ENCODE measurements at places on chromosomes 1 and 21.

DNA sequence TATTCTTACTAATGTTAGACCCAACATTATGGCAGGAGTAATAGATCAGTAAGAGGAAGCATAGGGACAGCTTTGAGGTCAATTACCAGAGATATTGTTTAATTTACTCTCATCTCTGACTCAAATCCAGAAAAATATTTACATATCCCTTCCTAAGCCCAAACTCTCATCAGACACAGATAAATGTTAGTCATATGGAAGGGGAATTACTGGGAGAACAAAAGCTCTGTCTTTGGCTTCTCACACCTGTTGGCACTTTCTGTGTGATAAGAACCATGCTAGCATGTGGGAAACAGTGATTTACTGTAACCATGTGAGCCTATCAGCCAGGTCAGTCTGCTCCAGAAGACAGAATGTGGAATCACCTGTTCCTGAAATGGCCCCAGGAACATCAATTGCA, 72.4 kb downstream of the DUSP10 start:
- no peak for DNase-seq

- DNase-seq: no peak
Observed at GRCh38 chr1:229768232-229768631, 142.2 kb downstream of the URB2 start.

DNA sequence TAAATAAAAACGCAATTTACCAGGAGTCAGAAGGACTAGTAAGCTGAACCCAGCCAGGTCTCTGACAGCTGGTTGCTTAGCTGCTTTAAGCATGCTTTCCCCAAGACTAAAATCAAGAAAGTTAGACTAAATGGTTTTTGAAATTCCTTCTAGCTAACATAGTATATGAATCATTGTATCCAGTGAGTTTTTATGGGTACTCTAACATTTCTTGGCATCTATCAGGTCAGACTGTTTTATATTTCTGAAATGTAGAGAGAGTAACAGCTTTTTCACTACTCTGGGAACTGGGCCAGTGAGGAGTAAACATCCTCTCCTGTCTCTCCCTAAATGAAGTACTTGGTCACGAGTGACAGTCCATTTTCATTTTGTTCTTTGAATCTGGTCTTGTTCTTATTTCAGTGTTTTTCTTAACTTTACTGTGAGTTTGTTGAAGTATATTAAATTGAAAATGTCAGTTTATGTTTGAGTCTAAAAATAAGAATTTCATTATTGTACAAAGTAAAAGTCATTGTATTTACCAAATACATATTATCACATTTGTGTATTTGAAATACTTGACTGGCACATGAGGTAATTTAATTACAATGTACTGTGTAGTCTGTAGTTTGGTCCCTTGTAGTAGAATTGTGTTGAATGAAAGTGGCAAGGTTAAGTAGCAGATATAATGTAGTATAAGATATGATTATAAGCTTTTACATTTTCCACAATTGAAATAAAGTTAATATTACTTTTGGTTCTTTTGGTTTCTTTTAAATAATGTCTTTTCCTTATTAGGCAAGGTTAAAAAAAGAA, 47.6 kb downstream of the PKN2 start:
- peak; percentile 68 for DNase-seq

- DNase-seq: no peak
Observed at GRCh38 chr1:21295002-21295401, 4.7 kb upstream of the ECE1 start.

DNA sequence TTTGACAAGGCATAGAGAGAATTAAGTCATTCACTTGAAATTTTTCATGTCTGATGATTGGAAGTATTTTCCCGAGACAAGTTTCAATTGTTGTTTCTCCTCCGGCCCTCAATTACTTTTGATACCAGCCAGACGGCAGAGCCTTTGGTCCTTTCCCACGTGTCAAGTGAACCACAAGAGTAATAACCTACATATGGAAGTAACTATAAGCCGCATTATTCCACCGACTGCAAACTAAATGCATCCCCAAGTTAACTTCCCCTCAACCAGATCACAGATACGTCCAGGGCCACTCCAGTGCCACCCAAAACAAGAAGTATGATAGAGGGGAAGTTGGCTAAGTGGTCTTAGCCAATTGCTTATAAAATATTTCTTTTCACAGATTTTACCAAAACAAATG, 20.2 kb downstream of the COLGALT2 start:
- no peak for DNase-seq

- no peak for DNase-seq
Observed at GRCh38 chr21:34986561-34987500, 62.3 kb downstream of the RUNX1 start.

DNA sequence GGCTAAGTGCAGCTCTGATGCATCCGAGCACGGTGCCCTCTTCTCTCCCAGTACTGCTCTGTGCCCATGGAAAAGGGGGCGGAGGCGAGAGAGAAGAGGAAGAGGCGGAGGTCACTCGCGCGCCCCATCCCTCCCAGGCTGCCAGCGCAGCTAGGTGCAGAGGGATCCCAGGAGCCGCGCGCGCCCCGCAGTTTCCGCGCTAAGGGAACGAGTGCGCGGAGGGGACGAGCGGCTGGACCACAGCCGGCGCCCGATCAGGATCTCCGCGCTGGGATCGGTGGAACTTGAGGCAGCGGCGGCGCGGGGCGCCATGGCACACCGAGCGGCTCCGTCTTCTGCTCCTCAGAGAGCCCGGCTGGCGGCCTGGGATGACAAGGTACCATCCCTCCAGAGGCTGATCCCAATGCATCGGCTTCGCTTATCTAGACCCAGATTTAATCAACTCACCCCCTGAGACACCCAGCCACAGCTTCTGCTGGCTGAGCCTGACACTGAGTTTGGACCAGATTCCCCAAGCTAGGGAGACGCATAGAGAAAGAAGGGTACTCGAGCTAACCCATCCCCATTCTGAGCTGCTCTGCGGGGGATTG, at the start of gene PTGFR:
TSS of gene PTGFR (plus strand) at position 114 of the 590 bp plus-strand sequence. CDS start 1,770 bp downstream, outside the sequence.
- peak; percentile 50 for DNase-seq

- DNase-seq: peak; percentile 60
Observed at GRCh38 chr1:31760471-31761470, 3.4 kb downstream of the ADGRB2 start.

DNA sequence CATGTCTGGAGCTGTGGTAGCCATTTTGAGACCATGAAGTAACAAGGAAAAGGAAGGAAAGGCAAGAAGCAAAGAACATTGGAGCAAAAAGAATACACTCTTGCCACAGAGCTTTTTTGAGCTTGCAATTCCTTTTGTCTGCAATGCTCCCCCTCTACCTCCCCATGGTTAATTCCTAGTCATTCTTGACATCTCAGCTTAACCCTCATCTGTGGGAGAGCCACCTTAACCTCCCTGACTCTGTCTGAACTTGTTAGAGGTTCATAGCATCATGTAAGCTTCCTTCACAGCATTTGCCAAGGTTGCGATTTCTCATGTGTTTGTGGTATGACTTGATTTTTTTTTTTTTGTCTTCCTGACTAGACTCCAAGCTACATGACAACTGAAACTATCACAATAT, 564.1 kb upstream of the PLXNA2 start:
- no peak for DNase-seq

DNA sequence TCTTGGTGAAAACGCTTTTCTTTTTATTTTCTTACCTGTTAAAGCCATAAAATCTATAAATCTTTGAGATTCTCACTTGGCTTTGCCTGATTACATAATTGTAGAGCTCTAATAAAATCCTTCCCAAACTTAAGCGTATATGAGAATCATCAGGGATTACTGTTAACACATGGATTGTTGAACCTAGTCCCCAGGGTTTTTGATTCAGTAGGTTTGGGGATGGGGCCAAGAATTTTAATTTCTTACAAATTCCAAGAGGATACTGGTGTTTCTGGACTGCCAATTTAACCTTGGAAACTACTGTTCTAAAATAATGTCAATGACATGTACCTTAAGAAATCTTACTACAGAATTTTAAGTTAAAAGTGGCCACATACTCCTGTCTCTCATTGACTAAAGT, 694.2 kb downstream of the BRINP3 start:
- DNase-seq: no peak

Data from ACHN (cell line).